ENCODE measurements at places on chromosomes 12 and 14.

GRCh38 chr14:51367600-51367931 is 127.5 kb downstream of the TMX1 start:
- DNase-seq: no peak

DNA sequence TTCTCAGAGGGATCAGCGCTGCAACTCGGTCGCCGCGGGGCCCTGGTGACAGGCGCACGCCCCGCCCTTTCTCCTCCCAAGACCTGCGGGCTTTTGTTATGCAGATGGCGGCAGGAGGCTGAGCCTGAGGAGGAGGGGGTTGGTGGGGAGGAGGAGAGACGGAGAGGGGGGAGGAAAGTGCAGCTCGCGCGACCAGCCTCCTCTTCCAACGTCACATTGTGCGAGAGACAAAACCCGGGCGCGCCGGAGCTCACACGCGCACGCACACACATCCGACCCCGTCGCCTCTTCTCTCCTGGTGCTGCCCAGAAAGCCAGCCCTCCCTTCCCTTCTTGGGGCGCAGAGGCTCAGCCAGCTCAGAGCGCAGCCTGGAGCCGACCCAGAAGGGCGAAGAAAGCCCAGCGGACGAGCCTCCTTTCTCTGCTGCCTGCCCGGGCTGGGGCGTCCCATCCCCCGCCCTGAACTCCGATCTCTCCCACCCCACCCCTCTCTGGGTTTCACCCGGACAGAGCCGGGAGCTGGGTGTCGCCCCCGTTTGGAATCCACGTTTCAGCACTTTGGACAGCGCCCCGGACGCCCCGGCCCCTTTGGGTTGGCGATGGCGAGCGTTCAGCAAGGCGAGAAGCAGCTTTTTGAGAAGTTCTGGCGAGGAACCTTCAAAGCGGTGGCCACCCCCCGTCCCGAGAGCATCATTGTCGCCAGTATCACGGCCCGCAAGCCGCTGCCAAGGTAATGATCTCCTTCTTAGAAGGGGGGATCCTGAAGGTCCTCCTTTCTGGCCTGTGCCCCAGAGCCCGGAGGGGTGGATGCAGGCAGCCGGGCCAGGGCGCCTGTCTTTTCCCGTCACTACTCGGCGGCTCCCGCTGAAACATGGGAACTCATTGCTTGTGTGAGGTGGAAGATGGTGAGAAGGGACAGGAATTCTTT is at the start of gene SRRM4:
SRRM4 (plus strand) TSS at position 257 of the 927 bp plus-strand sequence; CDS start at position 599, 342 bp downstream.
- DNase-seq: no peak

DNA sequence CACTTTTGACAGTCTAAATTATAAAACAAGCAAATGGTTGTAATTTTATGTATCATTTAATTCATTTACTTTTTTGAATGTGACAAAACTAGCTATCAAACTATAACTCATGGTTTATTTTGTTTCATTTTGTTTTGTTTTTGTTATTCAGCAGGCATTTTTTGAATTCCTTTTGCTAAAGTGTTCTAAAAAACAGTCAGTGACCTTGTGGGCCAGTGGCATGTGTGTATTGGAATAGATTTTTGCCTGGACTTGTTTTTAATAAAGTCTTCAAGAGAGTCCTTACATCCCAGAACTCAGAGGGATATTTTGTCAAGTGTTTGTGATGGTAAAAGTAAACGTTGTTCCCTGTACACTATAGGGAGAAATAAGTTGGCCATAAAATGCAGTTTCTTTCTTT is 369.7 kb upstream of the SYT1 start:
- DNase-seq: no peak

GRCh38 chr12:85310456-85311076 is 30.5 kb downstream of the ALX1 start:
- no peak for DNase-seq

DNA sequence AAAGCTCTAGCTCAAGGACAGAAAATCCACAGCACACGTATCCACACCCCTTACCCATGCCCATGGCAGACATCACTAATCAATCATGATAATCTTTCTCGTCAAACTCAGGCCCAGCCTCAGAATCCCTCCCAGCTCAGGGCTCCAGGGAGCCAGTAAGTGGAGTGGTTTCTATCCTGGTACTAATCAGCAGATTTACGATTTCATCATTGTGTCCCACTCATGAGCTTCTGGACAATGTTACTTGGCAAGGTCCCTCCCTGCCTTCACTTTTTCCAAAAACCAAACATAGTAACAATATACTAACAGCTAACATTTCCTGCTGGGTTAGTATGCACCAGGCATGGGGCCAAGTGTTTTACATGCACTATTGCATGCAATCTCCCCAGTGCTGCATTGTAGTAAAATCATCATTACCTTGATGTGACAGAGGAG is 45.8 kb upstream of the NCOR2 start:
- DNase-seq: no peak

- no peak for DNase-seq
Observed at GRCh38 chr12:57452181-57452936, 2.7 kb upstream of the INHBE start.

GRCh38 chr14:99604766-99605298 is 825 bp upstream of the CCDC85C start:
- no peak for DNase-seq

DNA sequence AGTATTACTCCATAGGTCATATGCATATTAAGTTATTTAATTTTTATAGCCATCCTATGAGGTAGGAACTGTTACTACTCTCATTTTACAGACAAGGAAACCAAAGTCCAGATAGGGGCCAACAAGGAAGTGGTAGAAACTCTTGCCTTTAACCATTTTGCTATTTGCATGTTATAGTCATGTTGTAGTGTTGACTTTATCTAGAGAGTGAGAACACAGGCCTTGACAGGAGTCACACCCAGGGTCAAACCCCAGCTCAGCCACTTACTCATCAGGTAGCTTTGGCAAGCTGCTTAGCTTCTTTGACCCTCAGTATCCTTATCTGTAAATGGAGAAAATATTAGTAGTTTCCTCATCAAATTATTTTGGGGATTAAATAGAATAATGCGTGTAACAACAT is 156.2 kb downstream of the CAND1 start:
- no peak for DNase-seq

DNA sequence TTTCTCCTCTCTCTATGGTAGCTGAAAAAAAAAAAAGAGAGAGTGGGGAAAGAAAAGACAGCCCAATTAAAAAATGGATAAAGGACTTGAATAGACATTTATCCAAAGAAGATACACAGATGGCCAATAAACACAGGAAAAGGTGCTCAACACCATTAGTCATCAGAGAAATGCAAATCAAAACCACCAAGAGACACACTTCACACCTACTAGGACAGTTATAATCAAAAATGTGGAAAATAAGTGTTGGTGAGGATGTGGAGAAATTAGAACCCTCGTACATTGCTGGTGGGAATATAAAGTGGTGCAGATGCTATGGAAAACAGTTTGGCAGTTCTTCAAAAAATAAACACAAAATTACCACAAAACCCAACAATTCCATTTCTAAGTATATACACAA is 172.4 kb upstream of the GRIN2B start:
- no peak for DNase-seq

GRCh38 chr12:50533203-50533584 is 28.4 kb downstream of the DIP2B start:
- DNase-seq: no peak

DNA sequence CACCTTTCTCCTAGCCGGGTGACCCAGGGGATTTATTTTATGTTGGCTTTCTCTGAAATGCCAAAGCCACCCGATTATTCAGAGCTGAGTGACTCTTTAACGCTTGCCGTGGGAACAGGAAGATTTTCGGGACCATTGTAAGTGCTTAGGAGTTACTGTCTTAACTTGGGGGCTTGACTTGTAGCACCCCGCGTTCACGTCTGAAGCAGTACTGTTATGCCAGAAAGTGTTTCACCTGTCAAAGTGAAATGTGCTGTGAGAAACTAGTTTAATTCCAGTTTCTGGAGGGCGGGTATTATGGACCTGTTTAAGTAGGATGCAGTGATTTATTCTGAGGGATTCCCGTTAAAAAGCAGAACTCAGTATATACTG is 218 bp downstream of the LYSET start:
- no peak for DNase-seq

GRCh38 chr14:44170101-44170500 is 337.0 kb downstream of the FSCB start:
- DNase-seq: no peak

DNA sequence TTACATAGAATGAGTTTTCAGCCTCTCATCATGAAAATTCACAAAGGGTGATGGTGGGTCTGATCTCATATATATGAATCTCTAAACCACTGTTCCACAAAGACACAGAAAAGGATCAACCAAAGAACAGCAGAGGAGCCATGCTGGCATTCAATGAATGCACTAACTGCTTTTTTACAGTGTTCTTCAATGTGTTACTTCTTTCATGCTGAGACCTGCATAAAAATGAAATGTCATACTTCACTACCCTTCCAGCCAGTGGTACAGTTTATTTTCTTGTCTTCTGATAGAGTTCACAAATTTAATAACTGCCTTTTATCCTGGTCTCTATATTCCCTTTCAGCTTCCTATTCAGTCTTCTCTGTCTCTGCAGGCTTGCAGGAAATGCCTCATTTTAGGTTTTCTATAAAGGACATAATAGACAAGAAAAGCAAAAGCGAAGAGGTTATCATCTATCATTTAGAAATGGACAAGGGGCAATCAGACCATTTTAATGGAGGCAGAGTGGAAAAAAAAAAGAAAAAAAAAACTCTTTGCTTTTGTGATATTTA is 836.7 kb upstream of the FOXG1 start:
- DNase-seq: no peak

- no peak for DNase-seq
Observed at GRCh38 chr14:64349741-64350490, 38.2 kb upstream of the MTHFD1 start.

All from CMK (cell line).